CD8-positive, alpha-beta memory T cell (primary cell): ENCODE measurements at places on chromosomes 4 and X.
A peak's percentile ranks its signal among the peaks of the same experiment; 100 is the strongest.

GRCh38 chr4:183873409-183874185 is 31.5 kb upstream of the STOX2 start:
- DNase-seq, result no peak

GRCh38 chrX:40099055-40099958 is 1.5 kb upstream of the BCOR start:
- DNase-seq, result peak; percentile 41

DNA sequence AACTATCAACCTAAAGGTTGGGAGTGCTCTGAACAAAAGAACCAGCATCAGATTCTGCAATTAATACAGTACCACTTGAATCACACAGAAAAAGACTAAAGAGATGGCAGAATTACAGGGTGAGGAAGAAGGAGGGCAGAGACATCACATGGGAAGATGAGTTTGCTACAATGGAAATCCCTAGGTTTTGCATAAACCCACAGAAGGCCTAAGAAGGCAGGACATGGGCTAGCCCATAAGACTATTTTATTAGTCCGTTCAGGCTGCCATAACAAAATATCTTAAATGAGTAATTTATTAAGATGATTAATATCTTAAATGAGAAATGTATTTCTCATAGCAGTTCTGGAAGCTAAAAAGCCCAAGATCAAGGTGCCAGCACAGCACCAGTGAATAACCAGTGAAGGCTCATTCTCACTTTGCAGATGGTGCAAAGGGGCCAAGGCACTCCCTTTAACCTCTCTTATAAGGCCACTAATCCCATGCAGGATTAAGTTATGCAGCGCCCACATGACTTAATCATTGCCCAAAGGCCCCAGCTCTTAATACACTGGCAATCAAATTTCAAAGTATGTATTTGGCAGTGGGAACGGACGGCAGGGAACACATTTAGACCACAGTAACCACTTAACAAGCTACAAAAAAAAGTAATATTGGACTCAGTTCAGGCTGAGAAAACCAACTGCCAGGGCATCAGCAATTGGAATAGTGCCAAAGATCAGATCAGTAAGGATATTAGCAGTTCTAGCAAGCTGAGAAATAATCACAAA is 47.6 kb upstream of the NEUROG2 start:
- no peak for DNase-seq

- no peak for DNase-seq
These were observed 51.5 kb downstream of the SPATA18 start for GRCh38 chr4:52102587-52102986.

GRCh38 chr4:158930639-158930972 is 161.8 kb downstream of the FNIP2 start:
- DNase-seq, result no peak

- DNase-seq, result no peak
These were observed 3.2 kb downstream of the KLHL2 start for GRCh38 chr4:165210566-165210965.

DNA sequence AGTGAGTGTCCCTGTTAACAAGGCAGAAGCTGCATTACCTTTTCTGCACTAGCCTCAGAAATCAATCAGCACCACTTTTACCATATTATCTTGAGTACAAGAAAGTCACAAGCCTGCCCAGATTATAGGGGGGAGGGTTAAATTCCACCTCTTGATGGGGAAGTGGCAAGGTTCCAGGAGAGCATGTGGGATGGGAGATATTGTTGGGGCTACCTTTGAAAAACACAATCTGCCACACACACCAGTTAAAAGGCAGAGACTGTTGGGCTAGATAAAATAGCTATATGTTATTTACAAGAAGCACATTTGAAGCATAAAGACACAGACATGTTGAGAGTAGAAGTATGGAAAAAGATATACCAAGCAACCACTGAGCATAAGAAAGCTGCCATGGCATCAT is 6.6 kb upstream of the AVPR2 start:
- DNase-seq, result no peak

GRCh38 chr4:77154761-77155499 is 2.1 kb upstream of the CCNG2 start:
- no peak for DNase-seq

DNA sequence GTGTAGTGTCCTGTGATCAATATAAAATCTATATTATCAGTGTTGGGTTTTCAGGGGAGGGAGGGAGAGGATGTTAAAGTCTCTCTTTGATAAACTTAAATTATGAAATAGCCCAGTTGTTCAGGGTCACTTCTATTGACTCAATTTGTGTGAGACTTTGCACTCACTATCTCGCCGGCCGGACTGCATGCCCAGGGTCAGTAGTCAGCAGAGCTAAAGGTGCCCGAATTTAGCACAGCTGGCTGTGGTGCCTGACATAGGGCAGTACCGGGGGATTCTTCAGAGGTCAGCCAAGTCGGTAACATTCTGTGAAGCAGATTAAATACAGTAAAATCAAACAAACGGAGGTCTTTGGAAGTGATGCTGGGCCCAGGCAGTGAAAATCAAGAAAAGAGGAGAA is 19.2 kb downstream of the GABRQ start:
- DNase-seq, result no peak

GRCh38 chr4:122170775-122171174 is 18.6 kb downstream of the BLTP1 start:
- no peak for DNase-seq

DNA sequence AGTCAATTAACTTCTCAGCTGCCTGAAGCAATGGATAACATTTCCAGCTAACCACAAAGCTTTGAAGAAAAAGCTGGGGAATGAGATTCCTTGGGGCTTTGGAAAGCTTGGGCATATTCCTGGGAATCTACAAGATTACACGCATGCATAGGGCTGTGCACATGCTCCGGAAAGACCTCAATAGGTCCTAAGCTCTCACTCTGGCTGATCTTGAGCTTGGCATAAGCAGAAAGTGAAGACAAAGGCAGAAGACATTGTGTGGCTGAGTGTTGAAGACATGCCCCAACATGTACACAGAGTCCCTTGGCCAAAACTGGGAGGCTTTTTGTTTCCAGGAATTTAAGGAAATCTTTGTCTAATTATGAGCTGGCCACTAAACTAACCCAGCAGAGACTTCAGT is 31.2 kb downstream of the ATG4A start:
- DNase-seq, result no peak

GRCh38 chrX:72271091-72271788 is 5.8 kb downstream of the RPS4X start:
- no peak for DNase-seq

DNA sequence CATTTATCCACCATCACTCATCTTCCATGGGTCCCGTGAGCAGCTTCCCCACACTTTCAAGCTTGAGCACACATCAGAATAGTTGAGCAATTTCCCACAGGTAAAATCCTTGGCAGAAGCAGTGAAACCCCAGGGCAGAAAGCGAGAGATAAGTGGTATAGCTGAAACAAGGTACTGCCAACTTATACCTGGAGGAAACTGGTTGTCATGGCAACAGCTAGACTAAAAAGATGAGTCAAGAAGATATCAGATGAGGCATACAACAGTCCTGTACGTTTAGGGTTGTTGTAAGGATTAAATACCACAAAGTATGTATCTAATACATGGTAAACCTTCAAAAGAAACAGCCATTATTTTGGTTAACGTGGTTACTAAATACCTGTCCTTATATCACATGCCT is 66.9 kb upstream of the PHOX2B start:
- DNase-seq, result no peak

DNA sequence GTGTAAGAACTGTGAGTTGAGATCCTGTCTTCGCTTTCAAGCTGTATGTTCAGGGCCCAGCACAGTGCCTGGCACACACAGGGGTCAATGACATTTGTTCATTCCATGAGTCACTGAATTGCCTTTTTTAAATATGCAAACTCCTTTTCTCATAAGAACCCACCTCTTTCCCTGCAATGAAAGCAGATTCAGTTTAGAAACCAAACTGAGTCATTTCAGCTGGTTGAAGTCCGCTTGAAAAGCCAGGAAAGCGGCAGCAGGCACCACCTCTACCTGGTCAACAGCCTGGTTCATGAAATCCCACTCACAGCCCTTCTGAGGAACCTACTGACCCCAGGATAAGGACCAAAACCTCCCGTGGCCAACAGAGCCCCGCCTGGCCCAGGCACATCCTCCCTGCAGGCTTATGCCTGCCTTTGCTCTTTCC is 4.5 kb upstream of the C1QTNF7 start:
- DNase-seq, result no peak

DNA sequence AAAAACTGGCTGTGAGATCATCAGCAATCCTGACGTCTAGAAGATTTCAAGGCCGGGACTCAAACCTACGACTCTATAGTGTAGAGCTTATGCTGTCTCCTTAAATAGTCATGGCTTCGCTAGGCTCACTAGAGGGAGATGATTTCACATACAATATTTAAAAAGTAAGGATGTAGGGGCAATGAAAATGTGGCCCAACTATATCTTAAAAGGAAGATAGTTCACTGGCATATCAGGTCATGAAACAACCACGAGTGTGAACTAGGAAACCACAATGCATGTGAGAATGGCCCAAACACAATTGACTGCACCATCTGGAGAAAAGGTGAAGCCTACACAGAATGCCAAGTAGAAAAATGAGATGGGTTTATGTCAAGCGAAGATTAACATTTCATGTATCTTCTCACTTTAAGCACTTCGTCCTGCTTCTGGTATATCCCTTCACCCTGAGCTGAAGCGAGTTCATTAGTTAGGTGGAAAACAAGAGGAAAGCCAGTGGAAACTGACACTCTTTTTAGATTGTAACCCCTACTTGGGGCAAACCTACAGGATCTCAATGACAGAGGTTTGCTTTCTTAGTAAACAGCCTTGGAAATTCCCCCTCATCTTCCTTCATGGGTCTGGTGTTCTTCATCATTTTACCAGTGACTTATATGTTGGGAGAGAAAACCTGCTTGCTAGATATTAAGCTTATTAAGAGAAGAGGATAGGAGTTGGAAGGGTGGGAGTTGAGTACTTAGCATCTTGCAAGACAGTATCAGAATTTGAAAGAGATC is 17.4 kb downstream of the FAM9C start:
- no peak for DNase-seq

- DNase-seq, result no peak
These were observed 72.6 kb downstream of the GATB start for GRCh38 chr4:151688003-151688784.

GRCh38 chr4:158966091-158966490 is 136.8 kb upstream of the RAPGEF2 start:
- DNase-seq, result no peak

DNA sequence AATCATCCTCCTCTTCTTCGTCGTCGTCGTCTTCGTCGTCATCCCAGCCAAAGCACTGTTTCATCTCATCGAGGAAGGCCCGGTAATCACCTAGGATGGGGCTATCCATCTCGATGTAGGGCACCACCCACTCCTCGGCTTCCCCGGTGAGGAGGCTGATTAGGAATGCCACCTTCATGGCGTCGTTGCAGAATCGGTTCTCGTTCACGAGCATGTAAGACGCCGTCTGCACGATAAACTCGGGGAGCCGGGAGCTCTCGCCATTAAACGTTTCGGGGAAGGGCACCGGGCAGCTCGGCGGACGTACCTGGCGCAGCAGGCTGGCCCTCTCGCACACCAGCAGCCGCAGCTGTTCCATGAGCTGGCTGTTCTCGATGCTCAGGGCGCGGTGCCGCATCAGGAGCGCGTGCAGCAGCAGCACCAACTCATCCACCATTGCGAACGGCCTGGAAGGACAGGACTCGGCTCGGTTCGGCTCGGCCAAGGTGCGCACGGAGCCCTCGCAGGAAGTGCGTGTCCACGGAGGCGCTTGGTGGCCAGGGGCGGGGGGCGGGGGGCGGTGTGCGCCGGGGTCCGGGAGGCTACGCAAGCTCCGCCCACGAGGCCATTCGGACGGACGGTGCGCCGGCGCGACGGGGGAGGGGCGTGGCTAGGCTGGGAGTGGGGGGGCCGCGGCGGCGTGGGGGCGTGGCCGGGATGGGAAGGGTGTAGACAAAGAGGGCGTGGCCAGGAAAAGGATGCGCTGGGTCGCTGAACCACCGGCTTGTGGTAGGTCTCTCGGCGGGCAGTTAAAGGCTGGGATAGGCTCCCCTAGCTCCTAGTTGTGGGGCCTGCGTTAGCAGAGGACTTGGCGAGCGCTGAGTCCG is at the start of gene LDOC1:
LDOC1 (minus strand) TSS at position 544 of the 866 bp plus-strand sequence; CDS start at position 436, 108 bp downstream.
- peak; percentile 34 for DNase-seq
